ENCODE measurements at places on chromosomes 7 and 10.

GRCh38 chr10:70715853-70716795 lies 43.8 kb downstream of the ADAMTS14 start:
- no peak for DNase-seq

GRCh38 chr10:81957976-81958375 lies 83.0 kb downstream of the NRG3 start:
- no peak for DNase-seq

DNA sequence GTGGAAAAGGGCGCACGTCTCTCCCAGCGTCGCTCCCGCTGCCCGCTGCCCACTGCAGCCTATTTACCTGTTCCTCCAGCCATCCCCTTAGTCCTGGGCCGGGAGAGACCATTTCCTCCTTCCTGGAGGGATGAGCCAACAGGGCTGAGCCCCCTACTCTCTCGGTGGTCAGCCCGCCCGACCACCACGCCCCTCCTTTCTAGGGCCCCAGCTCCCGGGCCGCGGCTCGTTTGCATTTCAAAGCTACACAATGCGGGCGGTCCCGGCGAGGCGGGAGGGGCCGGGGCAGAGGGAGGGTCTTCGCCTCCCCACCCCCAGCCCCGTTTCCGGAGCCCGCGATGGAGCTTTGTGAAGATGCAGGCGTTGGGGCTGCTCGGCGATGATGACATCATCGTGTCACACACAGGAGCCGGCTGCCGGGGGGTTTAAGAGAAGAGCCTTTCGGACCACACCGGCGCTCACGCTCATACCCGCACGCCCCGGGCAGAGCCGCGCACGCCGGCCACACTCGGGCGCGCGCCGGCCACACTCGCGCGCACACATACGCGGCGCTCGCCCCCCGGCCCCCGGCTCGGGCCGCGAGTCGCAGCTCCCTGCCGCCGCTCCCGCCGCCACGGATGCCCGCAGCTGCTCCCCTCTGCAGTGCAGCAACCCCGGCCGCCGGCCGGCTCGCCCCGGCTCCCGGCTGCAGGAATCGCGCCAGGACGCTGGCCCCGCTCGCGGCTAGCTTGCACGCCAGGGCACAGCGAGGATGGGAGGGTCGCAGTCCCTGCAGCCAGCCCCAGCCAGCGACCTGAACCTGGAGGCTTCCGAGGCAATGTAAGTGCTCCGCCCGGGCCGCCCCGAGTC lies 107.7 kb upstream of the BTBD16 start:
- DNase-seq: no peak

DNA sequence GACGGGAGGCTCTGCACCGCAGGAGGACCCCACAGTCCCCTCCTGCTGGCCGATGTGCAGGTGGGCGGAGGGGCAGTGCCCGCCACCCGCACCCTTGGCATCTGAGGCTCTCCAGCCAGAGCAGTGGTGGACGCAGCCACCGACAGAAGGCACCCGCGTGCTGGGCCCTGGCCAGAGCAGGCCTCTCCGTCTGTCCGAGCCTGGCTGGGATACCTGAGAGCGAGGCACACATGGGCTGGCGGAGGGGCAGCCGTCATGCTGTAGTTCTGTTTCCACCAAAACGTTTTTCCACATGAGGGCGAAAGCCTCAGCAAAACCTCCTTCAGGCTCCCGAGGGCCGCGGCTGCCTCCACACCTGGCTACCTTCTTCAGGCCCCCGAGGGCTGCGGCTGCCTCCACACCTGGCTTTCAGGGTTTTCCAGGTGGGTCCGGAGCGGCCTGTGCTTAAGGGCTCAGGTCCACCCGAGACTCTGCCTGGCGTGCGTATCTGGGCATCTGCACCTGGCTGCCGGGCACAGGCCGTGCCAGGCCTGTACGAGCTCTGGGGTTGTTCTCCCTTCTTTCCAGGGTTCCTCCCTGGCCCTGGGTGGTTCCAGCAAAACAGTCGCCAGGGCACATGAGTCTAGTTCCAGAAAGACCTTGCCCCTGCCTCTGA lies 115.5 kb downstream of the INPP5A start:
- no peak for DNase-seq

All from Kasumi-1 (cell line).